Bronchial epithelial cell (primary cell): ENCODE measurements at places on chromosomes 7 and 10.
A peak's percentile ranks its signal among the peaks of the same experiment; 100 is the strongest.

- DNase-seq: peak; percentile 58
Measured at GRCh38 chr10:77889277-77889903, 37.2 kb downstream of the DLG5 start.

GRCh38 chr10:125097409-125098070 lies 62.8 kb downstream of the CTBP2 start:
- no peak for DNase-seq

DNA sequence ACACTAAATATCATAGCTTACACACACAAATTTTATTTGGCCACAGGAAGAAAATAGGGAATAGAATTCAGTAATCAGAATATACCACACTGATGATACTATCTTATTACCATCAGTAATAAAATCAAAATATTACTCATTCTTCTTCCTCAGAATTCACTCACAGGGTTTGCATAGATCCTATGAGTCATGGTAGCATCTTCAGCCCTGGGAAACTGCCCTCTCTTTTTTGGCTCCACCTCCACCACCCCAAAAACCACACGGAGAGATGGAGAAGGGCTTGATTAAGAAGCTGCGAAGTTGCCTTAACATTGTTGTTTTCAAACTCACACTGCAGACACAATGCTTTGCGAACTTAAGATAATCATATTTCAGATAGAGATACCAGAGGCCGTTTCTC lies 154.1 kb upstream of the AHR start:
- DNase-seq: peak; percentile 55

DNA sequence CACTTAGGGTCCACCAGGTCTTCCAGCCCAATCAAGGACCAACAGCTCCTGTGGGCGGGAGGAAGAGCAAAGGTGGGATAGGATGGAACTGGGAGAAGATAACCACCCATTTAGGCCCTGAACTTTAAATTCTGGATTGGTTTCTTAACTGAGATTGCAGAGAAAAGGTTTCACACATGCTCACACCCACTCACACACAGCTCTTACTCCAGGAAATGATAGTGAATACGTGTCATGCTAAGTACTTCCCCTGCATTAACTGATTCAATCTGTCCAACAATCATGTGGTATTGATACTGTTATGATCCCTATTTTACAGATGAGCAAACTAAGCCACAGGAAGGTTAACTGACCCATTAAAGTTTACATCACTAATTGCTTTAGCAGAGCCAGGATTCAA lies 4.6 kb upstream of the CYP3A4 start:
- peak; percentile 70 for DNase-seq

- no peak for DNase-seq
Measured at GRCh38 chr7:50957431-50957830, 174.7 kb upstream of the GRB10 start.

- DNase-seq: peak; percentile 88
Measured at GRCh38 chr7:7565746-7566650, 686 bp upstream of the MIOS start.

- no peak for DNase-seq
Measured at GRCh38 chr7:135845415-135846075, 96.9 kb upstream of the FAM180A start.

DNA sequence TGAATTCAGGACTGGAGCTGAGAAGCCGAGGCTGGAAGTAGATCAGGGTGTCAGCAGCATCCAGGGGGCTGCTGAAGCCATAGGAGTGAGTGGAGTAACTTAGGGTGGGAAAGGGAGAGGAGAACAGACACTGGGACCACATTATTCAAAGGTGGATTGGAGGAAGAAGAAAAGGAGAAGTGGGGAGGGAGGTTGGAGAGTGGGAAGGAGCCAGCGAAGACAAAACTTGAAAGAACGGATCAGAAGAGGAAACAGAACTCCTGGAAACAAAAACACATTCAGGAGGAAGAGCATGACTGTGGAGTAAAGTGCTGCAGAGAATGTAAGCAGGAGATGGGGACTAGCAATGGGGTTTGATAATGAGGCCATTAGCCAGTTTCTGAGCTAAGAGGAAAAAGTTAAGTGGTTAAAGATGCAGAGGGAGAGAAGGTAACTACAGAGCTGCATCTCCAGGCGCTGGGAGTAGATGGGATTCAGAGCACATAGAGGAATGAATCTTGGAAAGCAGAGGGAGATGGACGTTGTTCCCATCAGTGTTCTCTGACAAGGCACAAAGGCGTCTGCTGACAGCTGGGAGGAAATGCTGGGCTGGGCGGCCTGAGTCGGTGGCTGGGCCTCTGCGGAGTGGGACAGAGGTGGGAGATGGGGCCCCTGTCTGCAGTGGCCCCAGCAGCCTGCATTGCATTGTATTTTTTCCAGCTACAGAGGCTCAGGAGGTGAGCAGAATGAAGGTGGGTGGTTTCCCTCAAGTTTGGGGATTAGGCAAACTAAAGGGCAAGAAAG lies 63.1 kb upstream of the LEP start:
- no peak for DNase-seq

- DNase-seq: no peak
Measured at GRCh38 chr10:5373307-5373706, 8.5 kb downstream of the UCN3 start.

DNA sequence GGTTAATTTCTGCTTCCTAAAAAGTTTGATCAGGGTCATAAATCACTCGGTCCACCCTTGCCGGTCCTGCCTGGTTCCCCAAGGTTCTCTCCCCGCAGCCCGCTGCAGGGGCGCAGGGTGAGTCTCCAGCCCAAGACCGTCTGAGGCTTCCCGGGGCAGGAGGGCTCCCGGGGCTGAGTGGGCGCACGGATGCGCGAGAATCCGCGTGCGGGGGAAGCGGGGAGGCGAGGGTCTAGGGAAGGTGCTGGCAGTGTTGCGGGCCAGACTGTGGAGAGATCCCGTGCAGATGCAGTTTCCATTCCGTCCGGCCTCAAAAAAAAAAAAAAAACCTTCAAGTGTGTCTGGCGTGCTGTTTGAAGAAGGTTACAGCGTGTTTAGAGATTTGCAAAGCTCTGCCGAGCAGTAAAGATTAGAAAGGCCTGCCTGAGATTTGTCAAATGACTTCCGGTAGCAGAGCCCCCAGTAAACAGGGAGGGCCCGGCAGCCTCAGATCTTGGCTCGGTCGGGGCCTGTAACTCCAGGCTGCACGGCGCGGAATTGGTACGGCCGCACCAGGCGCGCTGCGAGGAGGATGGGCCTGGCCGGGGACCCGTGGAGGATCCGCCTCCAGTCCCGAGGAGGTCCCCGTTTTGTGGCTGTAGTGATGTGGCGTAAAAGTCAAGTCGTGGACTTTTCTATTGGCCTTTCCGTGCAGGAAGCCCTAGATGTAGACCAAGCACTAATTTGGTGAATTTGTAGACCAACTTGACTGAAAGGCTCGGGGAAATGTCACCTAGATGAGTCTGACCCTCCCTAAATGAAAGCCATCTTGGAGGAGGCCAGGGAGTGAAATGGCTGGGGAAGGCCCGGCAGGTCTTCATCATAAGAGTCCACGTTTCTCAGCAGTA lies 293.2 kb upstream of the NFE2L3 start:
- no peak for DNase-seq

DNA sequence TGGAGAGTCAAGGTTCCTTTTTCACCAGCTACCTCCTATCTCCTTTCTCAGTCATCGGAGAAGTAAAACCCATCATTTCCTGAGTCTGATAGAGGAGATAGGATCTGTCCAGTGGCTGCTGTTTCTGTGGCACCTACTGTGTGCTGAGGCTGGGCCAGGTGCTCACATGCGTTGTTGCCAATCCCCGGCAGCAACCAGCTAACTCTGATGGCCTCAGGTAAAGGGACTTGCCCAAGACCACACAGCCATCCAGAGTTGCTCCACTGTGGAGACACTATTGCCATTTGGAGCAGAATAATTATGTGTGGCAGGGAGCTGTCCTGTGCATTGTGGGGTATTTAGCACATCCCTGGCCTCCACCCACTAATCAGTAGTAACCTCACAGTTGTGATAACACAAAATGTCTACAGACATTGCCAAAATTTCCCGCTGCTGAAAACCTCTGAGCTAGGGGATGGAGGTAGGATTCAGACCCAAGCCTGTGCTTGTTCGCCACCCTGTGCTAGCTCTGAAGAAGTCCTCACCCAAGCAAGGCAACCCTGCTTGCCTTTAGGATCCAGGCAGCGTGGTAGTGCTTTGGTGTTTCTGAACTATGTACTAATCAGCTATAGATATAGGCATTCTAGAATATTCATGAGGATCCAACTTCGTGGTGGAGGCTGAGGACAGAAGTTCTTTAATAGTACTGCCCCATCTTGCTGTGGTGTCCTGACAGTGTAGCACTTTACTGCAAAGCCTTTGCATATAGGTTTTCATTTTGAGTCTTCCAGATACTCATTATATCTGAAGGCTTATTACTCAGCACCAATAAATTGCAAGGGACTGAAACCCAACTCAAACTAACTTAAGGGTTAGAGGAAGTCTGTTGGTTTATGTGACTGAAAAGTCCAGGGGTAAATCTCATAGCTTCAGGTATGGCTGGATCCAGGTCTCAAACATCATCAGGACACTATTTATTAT lies 164.6 kb downstream of the GRK5 start:
- DNase-seq: no peak

- no peak for DNase-seq
Measured at GRCh38 chr7:137985253-137985896, 16.5 kb downstream of the CREB3L2 start.

- no peak for DNase-seq
Measured at GRCh38 chr10:33065111-33065510, 107.1 kb upstream of the ITGB1 start.

- no peak for DNase-seq
Measured at GRCh38 chr7:37920849-37921805, 687 bp downstream of the EPDR1 start.

- no peak for DNase-seq
Measured at GRCh38 chr7:44965937-44966730, 12.7 kb downstream of the MYO1G start.

DNA sequence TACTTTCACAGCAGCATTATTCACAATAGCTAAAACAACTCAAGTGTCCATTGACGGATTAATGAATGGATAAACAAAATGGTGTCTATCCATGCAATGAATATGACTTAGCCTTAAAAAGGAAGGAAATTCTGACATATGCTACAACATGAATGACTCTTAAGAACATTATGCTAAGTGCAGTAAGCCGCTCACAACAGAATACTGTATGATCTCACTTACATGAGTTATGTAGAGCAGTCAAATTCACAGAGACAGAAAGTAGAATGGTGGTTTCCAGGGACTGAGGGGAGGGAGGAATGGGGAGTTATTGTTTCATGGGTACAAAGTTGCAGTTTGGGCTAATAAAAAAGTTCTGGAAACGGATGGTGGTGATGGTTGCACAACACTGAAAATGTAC lies 282.0 kb downstream of the GRID1 start:
- no peak for DNase-seq

- DNase-seq: peak; percentile 70
Measured at GRCh38 chr10:6669269-6669859, 89.3 kb upstream of the PRKCQ start.

GRCh38 chr10:92385831-92386230 lies 94.9 kb downstream of the MARCHF5 start:
- DNase-seq: no peak

DNA sequence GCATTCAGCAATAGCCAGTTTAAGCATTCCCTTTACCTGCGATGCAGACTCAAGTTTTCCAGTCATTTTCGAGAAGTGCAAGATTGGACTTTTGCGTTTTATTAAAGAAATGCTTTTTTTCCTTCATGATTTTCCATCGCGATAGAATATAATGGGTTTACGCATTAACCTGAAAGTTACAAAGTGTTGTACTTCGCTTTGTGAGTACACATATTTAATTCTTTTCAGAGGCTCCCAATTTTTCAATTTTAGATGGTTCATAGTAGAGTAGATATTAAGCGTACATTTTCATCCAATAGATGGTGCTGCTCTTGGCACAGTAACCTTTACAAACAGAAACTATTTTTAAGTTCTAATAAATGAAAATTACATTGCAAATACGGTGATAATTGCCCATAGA lies 1.3 kb downstream of the PTPRZ1 start:
- DNase-seq: peak; percentile 7

DNA sequence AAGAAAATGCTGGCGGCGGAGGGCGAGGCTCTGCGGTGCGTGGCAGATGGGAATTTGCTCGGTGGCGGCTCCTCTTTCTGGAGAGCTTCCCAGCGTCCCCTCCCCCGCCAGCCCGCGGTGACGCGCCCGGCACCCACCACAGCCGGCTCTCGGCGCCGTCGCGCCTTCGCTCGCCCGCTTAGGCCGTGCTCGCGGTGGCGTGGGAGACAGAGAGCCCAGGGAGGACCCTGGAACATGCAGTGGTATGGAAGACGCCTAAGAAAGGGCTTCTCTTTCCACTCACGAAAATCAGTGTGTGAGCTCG lies 576 bp upstream of the CSGALNACT2 start:
- DNase-seq: no peak

DNA sequence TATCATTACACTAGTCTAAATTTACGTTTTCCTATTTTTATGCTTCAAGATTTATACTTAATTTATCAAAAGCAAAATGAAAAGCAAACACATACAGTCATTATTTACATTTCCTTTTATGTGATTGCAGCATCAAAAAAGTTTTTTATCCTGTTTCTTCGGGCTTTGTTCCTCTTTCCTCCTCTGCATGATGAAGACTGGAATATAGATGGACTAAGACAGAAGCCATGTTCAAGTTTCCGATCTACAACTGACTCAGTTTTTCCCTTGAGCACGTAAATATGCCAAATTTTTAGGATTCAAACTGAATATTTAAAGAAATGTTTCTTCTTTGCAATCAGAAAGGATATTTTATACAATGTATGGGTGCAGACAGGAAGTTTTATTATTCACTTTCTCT lies 273.5 kb upstream of the DGKB start:
- no peak for DNase-seq

GRCh38 chr7:2824678-2825461 lies 19.2 kb downstream of the GNA12 start:
- DNase-seq: no peak

DNA sequence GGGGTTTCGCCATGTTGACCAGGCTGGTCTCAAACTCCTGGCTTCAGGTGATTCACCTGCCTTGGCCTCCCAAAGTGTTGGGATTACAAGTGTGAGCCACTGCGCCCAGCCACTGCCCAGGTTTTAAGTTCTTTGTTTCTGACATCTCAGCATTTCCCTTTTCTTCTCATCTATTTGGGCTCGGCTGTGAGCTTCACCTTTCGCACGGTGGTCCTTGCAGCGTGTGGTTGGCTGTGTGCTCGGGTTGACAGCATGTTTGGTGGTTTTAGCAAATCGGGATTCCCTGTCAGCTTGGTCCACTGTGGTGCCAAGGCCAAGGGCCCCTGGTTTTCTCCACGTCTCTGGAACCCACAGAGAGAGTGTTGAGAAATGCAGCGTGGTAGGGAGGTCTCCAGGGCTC lies 138.8 kb downstream of the DNAJB6 start:
- DNase-seq: no peak

- DNase-seq: peak; percentile 55
Measured at GRCh38 chr10:110226543-110226925, 19.1 kb downstream of the MXI1 start.

- DNase-seq: peak; percentile 31
Measured at GRCh38 chr7:131623154-131623553, 66.7 kb upstream of the PODXL start.
